Hepatic stellate cell (primary cell): ENCODE measurements at places on chromosomes 5 and 9.
A peak's percentile ranks its signal among the peaks of the same experiment; 100 is the strongest.

GRCh38 chr9:16898464-16898863 is 28.0 kb upstream of the BNC2 start:
- DNase-seq, result no peak

GRCh38 chr9:105070176-105070575 is 142.2 kb upstream of the ABCA1 start:
- DNase-seq, result no peak

GRCh38 chr9:19376931-19377330 is 3.1 kb downstream of the RPS6 start:
- DNase-seq, result no peak

GRCh38 chr9:20197976-20198685 is 409.3 kb upstream of the SLC24A2 start:
- DNase-seq, result no peak

GRCh38 chr9:18485714-18486113 is 11.8 kb downstream of the ADAMTSL1 start:
- DNase-seq, result no peak

DNA sequence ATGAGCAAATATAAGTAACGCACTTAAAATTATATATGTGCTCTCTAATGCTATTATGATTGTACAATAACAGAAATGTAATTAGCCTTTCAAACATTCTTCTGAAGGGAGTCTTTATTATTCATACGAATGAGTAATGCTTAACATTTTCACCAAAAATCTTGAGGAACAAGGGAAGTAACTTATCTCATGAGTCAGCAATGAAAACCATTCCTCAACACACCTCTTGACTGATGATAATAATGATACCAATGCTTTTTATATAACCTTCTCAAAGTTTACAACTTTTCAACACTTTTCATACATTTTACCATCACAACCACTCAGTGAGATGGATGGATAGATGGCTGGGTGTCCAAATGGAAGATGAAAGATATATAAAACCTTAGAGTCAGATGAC is 369.3 kb downstream of the BNC2 start:
- no peak for DNase-seq

DNA sequence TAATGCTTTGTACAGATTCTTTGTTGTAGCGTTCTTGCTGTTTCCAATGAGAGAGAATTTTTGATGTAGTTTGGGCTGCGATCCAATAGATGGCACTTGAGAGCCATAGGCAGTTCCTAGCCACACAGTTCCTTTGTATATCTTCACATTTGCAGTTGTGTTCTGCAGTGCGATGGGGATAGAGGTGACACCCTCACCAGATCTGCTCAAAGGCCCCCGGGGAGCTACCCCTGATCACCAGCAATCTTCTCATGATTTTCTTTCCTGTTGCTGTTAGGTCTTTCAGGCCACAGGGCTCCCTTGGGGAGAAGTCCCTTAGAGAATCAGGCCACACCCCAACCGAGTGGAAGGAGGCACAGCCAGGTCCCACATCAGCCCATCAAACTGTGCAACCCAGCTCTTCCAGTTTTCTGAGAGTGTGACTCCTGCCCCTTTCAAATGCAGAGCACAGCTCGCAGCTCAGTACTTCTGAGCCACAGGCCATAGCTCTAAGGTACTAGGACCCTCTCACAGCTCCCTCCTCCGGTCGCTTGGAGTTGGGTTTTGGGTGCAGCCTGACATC is 353.7 kb downstream of the SLCO4C1 start:
- DNase-seq, result no peak

GRCh38 chr9:16726718-16727451 is 143.6 kb downstream of the BNC2 start:
- DNase-seq, result peak; percentile 50

- DNase-seq, result no peak
Observed at GRCh38 chr9:35423499-35423898, 66.4 kb upstream of the RUSC2 start.

GRCh38 chr9:38319496-38320173 is 72.9 kb upstream of the ALDH1B1 start:
- DNase-seq, result no peak

- DNase-seq, result no peak
Observed at GRCh38 chr9:4243877-4244812, 55.7 kb downstream of the GLIS3 start.

DNA sequence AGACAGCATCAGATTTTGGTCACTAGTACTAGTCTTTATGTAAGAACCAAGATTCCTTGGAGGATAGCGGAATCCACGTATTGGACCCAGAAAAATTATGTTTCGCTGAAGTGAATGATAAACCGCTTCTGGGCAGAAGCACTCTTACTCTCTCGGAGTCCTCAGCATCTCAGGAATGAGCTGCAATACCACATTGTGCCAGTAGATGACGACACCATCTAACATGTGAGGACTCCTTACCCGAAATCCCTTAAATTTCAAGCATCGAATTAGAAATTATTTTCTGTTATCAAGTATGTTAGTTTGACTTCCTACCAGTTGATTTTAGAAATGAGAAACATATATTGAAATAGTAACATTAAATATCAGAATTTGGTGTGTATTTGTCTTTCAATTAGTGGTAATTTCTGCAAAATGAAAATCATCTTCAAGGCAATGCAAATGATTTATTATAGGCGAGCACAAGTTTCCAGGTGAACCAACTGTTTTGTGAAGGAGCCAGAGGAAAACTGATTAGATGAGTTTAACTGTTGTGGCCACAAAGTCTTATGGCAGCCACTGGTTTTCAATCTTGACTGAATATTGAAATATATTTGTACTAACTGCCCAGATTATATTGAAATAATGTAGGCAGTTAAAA is 66.0 kb upstream of the CAMK4 start:
- DNase-seq, result peak; percentile 21

DNA sequence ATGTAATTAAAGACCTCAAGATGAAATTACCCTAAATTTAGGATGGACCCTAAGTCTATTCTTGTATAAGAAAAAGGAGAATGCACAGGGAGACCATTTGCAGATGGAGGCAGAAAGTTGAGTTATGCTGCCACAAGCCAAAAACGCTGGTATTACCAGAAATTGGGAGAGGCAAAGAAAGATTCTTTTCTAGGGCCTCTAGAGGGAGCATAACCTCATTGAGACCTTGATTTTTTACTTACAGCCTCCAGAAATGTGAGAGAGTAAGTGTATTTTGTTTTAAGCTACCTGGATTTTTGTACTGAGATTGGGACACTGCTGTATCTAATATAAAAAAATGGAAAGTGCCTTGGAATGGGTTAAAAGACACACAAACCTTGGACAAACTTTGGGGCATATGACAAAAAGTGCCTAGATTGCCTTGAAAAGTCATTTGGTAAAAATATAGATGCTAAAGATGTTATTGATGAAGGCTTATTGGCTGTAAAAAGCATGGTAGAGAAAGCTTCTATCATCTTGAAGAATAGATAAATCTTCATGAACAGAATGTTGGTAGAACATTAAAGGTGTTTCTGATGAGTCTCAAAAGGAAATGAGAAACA is 174.7 kb upstream of the PRDM9 start:
- no peak for DNase-seq

DNA sequence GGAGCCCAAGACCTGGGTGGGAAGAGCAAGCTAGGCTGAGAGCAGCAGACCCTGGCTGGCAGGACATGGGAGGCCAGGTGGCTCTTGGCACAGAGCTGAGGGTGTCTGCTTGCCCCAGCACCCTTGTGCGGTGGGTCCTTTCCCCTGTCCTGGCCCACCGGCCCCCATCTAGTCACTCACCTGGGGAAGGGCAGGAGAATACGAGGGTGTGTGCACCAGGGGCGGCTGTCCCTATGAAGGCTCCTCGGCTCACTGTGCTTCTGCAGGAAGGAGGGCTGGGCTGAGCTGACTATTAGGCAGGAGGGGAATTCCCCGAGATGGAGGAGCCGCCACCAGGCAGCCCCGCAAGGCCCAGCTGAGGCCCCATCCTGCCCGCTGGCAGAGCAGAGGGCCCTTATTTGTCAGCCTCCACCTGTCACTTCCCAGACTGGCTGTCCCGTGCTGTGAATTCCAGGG is 6.1 kb upstream of the TNIP1 start:
- DNase-seq, result no peak

DNA sequence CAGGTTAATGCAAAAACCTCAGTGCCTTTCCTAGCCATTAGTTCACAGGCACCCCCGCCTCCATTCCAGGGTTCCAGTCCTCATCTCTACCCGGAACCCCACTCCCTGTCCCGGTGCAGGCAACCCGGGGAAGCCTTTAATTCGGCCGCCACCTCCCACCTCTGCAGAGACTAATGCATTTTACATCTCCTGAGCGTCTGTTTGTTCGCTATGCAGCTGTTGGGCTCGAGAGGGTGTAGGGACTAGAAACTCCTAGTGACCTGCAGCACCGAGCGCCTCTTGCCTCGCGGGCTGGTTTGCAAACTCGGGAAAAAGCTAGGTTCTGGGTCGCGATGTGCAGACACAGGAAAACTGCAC is 3.6 kb downstream of the GDNF start:
- no peak for DNase-seq

DNA sequence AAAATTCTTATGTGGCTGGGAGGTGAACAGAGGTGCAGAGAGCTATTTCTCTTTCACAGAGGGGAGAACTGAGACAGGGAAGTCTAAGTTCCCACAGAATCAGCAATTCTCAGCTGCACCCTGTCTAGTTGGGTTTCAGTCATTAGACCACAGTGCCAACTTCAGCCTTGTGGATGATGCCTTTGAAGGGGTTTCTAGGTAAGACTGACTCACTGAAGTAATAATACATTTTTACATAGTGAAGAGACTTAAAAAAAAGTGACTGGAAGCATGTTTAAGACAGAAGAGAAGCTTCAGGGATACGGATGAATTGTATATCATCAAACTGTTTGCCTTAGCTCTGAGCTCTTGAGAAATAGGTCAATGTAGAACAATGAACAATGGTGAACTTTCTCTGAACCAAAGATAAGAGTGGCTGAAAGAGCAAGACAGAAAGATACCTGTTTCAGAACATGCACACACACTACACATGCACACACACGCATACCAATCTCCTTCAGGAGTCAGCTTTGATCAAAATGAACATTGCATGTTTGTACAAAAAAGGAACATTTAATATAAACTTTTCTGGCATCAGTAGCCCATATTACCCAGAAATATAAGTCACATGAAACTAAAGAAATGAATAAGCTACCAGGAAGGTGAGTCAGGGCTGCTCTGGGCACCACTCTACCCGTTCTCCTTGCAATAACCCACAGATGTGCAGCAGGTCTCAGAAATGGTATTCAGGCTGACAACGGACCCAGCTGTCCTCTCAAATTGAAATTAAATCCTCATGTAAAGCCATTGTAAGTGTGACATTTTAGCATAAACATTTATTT is 12.6 kb upstream of the FYB1 start:
- DNase-seq, result no peak

- DNase-seq, result no peak
Observed at GRCh38 chr5:94691291-94691690, 72.8 kb downstream of the SLF1 start.

- no peak for DNase-seq
Observed at GRCh38 chr5:149264439-149265067, 7.1 kb upstream of the AFAP1L1 start.

- DNase-seq, result no peak
Observed at GRCh38 chr5:179171251-179171815, 111.2 kb downstream of the ZNF354C start.

GRCh38 chr5:179273073-179273435 is 72.2 kb downstream of the ADAMTS2 start:
- DNase-seq, result no peak

GRCh38 chr5:137300411-137301240 is 198.5 kb downstream of the SPOCK1 start:
- peak; percentile 57 for DNase-seq

DNA sequence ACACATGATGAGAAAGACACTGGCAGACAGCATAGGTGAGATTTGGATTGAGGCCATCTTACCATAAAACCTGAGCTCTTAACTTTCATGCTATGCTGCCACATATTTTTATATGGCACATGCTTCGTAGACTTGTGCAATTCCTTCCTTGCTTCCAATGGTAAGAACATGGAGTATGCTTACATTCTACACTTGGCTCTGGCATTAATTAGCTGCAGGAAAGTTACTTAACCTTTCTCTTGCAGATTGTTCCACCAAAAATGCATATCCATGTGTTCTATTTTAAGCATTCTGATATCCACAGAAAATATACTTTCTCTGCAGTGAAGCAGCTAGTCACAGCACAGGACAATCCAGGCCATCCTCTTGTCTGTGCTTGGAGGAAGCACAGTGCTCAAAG is 119.4 kb downstream of the MPDZ start:
- DNase-seq, result no peak

- no peak for DNase-seq
Observed at GRCh38 chr5:95959051-95959887, 2.4 kb downstream of the ELL2 start.

DNA sequence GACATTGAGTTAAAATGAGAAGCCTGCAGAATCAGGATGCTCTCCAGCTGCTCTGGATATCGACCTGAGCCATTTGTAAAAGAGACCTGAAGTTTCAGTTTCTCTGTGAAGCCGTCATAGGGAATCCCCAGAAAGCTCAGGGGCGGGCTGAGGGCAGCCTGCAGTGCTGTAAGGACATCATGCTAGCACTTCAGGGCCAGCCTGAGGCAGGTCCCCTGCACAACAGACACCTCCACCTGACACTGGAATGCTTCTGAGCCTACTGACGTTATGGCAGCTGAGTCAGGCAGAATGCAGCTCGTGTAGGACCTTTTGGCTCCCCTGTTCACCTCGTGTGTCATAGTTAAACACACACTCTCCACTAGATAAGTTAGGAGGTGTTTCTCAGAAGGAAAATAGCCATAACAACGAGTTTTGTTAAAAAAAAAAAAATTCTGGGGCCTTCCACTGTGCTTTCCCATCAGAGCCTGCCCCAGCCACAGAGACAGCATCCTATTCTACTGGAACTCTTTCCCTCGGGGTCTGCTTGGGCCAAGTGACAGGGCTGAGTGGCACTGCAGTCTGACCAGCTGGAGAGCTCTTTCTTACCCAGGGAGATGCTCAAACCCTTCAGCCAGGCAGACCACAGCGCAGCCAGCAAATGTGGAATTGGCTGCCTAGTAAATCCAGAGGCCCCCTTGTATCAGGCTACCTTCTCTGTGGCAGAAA is 354.9 kb downstream of the DIRAS2 start:
- no peak for DNase-seq

GRCh38 chr9:124716808-124717207 is 54.3 kb downstream of the NR6A1 start:
- no peak for DNase-seq

DNA sequence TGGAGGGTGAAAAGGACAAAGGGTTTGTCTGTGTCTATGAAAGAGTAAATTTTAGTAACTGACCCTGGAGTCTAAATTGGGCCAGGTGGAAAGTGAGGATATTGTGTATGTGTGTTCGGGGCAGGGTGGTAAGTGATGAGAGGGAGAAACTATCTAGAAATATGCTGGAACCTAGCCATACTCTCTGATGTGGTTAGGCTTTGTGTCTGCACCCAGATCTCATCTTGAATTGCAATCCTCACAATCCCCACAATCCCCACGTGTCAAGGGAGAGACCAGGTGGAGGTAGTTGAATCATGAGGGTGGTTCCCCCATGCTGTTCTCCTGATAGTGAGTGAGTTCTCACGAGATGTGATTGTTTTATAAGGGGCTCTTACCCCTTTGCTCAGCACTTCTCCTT is 60.6 kb downstream of the COMMD10 start:
- DNase-seq, result no peak

DNA sequence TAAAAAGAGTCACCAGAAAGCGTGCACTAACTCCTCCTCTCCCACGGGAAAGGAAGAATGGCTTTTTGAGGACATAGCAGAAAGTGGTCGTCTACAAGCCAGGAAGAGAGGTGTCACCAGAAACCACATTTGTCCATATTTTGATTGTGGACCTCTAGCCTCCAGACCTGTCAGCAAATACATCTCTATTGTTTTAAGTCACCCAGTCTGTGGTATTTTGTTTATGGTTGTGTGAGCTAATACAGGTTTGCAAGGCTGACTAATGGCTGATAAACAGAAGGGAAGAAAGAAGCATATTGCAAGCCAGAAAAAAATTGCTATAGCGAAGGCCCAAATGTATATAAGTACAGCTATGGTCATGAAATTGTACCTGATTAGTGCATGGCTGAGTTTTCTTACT is 21.4 kb downstream of the WDR70 start:
- DNase-seq, result no peak
